Ureter (tissue), 1 donor: ENCODE measurements at places on chromosomes 2 and 18. TPM values are rescaled to one million over a fixed set of nuclear protein-coding genes. Genes with fewer than 3 reads are reported as not detected.

DNA sequence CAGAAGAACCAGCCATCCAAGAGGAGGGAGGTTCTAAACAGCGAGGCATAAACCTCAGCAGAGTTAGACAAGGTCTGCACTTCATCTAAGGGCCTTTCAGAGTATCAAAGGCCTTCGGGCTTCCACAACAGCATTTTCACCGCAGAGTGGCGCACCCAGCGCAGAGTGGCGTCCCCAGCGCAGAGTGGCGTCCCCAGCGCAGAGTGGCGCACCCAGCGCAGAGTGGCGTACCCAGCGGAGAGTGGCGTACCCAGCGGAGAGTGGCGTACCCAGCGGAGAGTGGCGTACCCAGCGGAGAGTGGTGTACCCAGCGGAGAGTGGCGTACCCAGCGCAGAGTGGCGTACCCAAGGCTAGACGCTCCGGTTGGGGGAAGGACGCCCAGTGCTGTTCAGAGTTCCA is 137.9 kb downstream of the ZNF516 start:
- no peak for DNase-seq

DNA sequence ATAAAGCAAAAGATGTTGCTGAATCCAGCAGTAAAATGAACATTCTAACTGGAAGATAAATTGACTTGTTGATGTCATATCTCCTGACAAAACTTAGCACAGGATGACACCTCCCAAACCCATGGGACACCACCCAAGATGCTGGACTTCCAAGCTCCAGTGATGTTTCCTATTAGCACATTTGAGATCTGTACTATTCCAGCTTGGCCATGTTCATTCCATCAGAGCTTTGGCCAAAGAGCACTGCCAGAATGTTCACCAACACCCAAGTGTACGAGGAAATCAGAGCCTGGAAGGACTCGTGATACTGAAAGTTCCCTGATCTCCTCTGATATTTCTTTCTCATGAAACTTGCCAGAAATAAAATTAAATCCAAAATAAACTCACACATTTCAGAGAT is 44.7 kb downstream of the PID1 start:
- DNase-seq = peak; percentile 42

DNA sequence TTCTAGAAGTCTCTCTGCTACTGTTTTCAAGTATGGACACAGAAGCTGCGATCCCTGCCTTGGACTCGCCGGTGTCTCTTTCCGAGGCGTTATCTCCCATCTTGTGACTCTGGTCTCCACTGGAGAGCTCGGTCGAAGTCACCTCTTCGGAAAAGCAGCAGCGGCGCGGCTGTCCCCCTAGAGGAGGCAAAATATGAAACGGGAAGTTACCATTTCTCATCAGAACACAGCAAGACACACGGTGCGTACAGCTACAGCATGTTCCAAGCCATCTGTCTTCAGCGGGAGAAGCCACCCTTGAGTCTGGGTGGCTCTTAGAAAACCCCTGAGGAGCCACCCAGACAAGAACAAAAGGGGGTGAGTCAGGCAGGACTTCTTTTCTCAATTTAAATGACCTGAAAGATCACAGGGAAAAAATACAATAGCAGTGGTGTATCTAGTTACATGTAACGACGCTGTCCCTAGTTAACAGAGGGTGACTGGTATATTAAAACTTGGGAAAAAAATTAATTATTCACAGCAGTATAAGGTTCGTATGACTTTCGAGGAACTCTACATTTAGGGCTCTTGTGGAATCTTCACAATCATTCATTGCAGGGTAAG is 114.8 kb downstream of the ZNF516 start:
- no peak for DNase-seq

NPAS2 gene
- 102 TPM for total RNA-seq

DNA sequence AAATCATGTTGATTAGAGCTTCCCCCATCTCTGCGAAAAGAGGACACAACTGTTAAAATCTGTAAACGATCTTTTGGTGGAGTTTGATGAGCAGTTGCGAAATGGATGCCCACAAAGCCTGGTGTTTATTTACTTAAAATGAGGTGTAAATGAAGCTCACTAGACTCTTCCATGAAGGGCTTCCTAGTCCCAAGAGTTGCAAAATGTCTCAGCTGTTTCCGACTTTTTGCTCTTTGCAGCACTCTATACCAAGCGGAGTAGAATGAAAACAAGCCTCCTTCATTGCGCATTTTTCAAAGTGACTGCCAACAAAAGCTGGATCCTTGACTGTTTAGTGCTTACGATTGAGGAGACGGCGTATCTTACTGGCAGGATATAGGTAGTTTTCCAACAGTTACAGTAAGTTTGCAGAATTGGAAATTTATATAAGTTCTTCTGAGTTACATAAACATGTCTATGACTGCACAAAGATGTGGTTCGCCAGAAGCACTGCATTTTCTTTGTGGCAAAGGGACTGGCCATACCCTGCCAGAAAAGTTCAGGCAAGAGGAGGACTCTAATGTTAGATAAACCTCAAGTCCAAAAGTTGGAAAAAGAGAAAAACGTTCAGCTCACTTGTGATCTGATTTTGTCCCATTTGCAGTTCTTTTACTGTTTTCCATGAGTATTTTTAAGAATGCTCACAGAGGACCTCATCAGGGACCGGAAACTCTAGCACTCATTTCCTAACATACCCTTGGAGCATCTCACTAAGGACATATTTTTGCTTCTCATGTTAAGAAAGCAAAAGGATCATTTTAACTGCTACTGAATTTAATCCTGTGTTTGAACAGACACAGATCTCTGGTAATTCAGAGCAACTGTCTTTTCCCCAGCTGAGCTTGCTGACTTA is 42.7 kb downstream of the COLEC12 start:
- no peak for DNase-seq
